ENCODE measurements at places on chromosomes 4 and X.

GRCh38 chr4:142044271-142044670 is 407.9 kb downstream of the IL15 start:
- peak; percentile 51 for DNase-seq

- peak; percentile 25 for DNase-seq
Measured at GRCh38 chrX:69015564-69016292, 149.5 kb downstream of the PJA1 start.

- DNase-seq = no peak
Measured at GRCh38 chr4:130703211-130703935, 1607.4 kb downstream of the C4orf33 start.

DNA sequence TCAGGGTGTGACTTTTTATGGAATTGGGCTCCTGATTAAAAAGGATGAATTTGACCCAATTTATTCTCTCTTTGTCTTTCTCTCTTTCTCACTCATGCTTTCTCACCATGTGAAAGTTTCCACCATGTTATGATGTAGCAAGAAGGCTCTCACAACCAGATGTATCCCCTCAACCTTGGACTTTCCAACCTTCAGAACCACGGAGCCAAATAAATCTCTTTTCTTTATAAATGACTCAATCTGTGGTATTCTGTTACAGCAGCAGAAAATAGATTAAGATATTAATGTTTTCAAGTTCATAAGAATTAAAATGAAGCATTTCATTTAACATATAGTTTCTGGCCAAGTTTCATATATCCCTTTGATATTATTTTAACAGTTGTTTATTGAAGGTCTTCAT is 698.5 kb downstream of the TRAM1L1 start:
- no peak for DNase-seq

DNA sequence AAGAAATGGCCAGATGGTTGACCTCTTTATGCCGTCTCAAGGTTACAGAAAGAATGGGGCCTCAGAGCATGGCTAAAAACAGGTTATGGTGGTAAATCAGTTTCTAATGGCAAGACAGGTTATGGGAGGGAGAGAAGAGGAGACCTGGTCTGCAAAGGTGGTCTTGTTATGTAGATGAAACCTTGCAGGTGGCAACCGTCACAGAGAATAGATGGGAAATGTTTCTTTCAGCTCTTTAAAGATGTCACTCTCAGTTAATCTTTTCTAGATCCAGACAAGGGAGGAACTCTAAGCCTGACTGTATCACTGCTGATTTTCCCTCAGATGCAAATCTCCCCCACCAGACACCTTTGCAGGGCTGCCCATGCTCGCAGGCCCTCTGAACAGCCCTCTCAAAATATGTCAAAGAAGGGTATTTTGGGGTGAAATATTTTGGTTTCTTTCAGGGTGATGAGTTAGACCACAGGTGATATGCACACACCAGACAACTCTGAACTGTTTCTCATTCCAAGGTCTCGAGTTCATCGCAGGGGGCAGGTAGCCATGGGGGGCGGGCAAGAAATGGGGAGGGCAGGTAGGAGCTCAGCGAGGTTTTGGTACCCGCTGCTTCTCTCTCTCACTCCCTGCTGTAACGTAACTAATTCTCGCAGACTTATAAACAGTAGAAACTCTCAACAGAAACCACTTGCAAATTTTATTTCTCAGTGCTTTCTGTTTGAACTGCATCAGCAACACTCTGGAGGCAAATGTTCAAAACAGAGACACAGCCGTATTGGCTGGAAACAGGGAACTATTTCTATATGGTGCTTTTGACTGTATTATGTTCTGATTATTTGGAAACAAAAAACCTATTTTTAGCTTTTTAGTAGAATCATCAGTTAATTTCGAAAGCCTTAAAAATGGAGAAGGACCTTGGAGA is 32.4 kb downstream of the CASP3 start:
- no peak for DNase-seq

DNA sequence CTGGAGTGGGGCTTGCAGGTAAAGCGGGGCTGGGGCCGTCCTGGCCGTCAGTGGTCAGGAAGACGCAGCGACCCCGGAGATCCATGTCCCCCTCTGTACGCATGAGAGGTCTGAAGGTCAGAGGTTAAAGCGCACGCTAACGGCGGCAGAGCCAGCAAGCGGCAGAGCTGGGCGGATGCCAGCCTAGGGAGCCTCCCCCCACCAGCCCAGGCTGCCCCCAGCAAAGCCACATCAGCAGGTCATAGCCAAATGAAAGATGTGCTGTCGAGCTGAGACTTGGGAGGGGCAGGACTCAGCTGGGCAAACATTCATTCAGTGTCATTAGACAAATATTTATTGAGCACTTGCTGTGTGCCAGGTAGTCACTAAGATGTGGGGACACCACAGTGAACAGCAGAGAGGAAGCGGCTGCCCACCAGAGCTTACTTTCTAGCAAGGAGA is 593 bp upstream of the JAKMIP1 start:
- DNase-seq = no peak

DNA sequence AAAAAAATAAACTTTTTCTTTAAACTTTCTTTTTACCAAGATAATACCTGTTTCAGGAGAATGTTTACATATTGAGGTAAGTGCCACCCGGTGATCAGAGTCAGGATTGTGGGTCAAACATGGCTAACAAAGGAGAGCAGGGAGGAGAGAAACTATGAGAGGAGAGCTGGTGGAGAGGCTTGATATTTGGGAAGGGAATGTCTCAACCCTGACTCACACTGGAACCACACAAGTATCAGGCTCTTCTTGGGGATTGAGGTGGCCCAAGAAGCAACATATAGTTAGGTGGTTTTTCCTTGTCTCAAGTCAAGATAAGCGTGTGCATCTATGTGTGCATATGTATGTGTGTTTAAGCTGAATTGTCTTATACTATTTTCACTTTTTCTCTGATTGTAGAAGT is 6.7 kb downstream of the TCEAL1 start:
- peak; percentile 12 for DNase-seq

DNA sequence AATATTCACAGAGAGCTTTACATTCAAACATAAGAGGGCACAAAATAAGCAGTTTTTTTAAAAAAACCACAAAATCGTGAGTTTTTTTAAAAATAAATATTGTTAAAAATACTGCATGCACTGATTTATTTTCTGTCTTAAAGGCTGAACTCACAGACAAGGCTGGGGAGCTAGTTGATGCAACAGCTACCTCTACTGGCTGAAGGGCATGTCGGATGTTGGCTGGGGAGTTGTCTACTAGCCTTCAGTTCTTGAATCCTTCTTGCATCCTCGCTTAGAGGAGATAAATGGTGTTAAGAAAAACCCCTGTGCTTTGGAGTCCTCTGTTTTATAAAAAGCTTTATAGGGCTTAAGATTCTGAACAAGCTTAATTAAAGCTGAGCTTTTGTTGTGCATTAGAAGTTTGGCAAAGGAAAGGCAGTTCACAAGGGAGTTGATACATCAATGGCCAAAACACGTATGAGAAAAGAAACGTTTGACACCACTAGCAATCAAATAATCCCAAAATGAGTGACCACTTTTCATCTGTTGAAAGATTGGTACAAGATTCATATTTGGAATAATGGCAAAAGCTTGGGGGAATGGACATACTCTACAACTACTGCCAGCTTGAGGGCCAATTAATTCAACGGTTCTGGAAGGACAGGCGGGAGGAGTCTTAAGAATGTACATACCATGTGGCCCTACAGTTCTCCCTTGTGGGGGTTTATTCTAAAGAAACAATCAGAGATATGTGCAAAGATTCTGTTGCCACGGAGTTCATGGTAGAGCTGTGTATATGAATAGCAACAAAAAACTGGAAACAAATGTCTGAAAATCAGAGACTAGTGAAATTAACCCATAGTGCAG is 94.7 kb downstream of the SEL1L3 start:
- peak; percentile 80 for DNase-seq

DNA sequence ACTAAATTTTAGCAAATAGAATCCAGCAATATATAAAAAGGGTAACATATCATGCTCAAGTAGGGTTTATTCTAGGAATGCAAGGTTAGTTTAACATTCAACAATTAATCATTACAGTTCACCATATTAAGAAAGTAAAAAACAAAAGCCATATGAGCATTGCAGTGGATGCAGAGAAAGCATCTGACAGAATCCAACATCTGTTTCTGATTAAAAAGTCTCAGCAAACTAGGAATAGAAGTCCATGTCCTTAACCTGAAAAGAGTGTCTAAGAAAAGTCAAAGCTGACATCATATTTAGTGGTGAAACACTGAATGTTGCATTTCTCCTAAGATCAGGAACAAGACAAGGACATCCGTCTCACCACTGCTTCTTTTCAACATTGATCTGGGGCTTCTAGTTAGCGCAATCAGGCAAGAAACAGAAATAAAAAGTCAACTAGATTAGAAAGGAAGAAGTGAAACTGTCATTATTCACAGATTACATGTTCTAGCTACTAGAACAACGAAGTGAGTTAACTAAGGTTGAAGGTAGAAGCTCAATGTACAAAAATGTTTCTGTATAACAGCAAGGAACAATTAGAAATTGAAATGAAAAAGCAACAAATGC is 49.3 kb downstream of the MRPL1 start:
- peak; percentile 70 for DNase-seq

DNA sequence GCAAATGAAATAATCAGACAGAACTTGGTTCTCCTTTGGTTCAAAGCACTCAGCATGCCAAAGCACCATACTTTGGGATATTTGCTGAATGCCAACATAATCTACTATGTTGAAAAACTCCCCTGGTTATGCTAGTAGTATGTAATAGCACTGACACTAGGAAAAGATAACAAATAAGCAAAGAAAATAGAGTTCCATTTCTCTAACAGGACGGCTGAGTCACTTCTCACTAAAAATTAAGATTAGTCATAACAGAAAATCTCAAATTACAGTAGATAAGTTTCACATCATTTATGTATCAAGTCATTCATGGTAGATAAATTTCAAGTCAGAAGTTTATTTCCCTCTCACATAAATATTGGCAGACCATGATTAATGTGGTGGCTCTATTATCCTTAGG is 17.9 kb downstream of the PDHA2 start:
- no peak for DNase-seq
